ENCODE measurements at places on chromosomes 6 and 20. TPM values are rescaled to one million over a fixed set of nuclear protein-coding genes. Genes with fewer than 3 reads are reported as not detected.

PRSS16 gene
- polyA plus RNA-seq, result 1.1 TPM

FAM209B gene
- polyA plus RNA-seq, result 0.80 TPM

LRRN4 gene
- polyA plus RNA-seq, result 0.07 TPM

VWA7 gene
- 1.1 TPM for polyA plus RNA-seq

GSTA2 gene
- 8.4 TPM for polyA plus RNA-seq

CNBD2 gene
- 3.8 TPM for polyA plus RNA-seq

PKIB gene
- polyA plus RNA-seq, result 2.4 TPM

ZKSCAN4 gene
- polyA plus RNA-seq, result 4.3 TPM

TRIM31 gene
- polyA plus RNA-seq, result not detected

LY86 gene
- 6.7 TPM for polyA plus RNA-seq

PARD6B gene
- polyA plus RNA-seq, result 1.5 TPM

KIF13A gene
- polyA plus RNA-seq, result 17.9 TPM

PNLDC1 gene
- 0.48 TPM for polyA plus RNA-seq

IYD gene
- polyA plus RNA-seq, result not detected

SPAG4 gene
- polyA plus RNA-seq, result 15.4 TPM

TREM1 gene
- 0.66 TPM for polyA plus RNA-seq

TRIM15 gene
- polyA plus RNA-seq, result not detected

DUSP15 gene
- 16.2 TPM for polyA plus RNA-seq

KCNQ5 gene
- polyA plus RNA-seq, result 1.1 TPM

RAD21L1 gene
- polyA plus RNA-seq, result not detected

C6orf15 gene
- not detected for polyA plus RNA-seq

HSF2 gene
- polyA plus RNA-seq, result 16.5 TPM

FITM2 gene
- 28.8 TPM for polyA plus RNA-seq

NCR2 gene
- polyA plus RNA-seq, result not detected

DEFB132 gene
- not detected for polyA plus RNA-seq

LPA gene
- 0.15 TPM for polyA plus RNA-seq

KCNB1 gene
- 1.3 TPM for polyA plus RNA-seq

TFAP2B gene
- 2.4 TPM for polyA plus RNA-seq

PNPLA1 gene
- not detected for polyA plus RNA-seq

CCDC170 gene
- polyA plus RNA-seq, result 5.0 TPM

DEF6 gene
- polyA plus RNA-seq, result 1.6 TPM

NUP153 gene
- polyA plus RNA-seq, result 6.7 TPM

ARMC2 gene
- 5.0 TPM for polyA plus RNA-seq

RNF144B gene
- polyA plus RNA-seq, result 2.4 TPM

PTCRA gene
- not detected for polyA plus RNA-seq

ADGRF1 gene
- polyA plus RNA-seq, result not detected

LPIN3 gene
- polyA plus RNA-seq, result 26.1 TPM

SEL1L2 gene
- polyA plus RNA-seq, result not detected

SALL4 gene
- 0.16 TPM for polyA plus RNA-seq

SLC22A3 gene
- polyA plus RNA-seq, result 13.3 TPM

EPPIN gene
- polyA plus RNA-seq, result not detected

CDC40 gene
- 5.3 TPM for polyA plus RNA-seq

SYCP2L gene
- polyA plus RNA-seq, result 0.84 TPM

ID4 gene
- 5.3 TPM for polyA plus RNA-seq

PLA2G7 gene
- 8.9 TPM for polyA plus RNA-seq

C20orf144 gene
- polyA plus RNA-seq, result 0.16 TPM

SLPI gene
- 9.2 TPM for polyA plus RNA-seq

TGM2 gene
- 46.9 TPM for polyA plus RNA-seq

MBOAT1 gene
- polyA plus RNA-seq, result 1.6 TPM

DCDC2 gene
- 0.18 TPM for polyA plus RNA-seq

PSORS1C2 gene
- polyA plus RNA-seq, result not detected

PAQR8 gene
- 5.1 TPM for polyA plus RNA-seq

ANGPT4 gene
- 0.48 TPM for polyA plus RNA-seq

Measured in adrenal gland (tissue), 19 donors.